ENCODE measurements at places on chromosomes 7 and 10.
A peak's percentile ranks its signal among the peaks of the same experiment; 100 is the strongest.

DNA sequence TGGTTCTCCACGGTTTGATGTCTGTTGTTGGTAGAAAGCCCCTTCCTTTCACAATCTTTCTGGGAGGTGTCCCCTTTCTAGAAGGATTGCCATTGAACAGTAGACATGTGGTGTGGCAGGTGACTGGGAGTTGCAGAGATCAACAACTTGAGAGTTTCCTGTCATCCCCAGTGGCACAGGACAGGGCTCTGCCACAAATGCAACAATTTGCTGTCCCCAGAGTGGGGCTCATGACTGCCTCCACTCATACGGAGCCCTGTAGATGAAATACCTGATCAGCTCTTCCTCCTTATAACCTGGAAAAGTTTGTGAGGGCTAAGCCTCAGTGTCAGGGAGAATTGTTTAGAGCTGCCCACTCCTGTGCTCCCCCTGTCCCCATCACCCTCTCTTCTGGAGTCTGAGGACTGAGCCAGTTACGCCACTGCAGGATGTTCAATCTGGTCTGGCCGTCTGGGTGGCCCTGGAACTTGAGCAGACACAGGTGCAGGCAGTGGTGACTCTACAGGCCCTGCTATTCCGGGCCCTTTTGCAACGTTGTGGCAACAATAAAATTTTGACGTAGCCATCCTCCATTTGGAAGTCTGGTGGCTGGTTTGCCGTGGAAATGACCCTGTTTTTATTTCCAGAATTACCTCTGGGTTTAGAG is 6.5 kb downstream of the DBNL start:
- DNase-seq: no peak

DNA sequence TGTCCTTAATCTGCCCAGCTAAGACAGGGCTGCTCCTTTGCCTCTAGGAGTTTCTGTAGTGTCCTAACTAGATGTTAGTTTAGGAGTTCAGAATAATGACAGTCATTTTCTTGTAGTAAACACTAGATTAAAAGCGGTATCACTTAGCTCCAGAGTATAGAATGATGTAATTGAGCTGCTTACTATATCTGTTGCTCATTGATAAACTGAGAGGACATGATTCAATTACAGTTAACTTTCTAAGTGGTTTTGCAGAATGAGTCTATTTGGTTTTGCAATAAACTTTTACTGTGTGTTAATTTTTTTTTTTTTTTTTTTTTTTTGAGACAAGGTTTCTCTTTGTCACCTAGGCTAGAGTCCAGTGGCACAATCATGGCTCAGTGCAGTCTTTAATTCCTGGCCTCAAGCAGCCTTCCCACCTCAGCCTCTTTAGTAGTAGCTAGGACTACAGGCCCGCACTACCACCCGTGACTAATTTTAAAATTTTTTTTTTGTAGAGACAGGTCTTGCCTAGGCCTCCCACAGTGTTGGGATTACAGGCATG is 1.8 kb downstream of the STMP1 start:
- DNase-seq: peak; percentile 34

GRCh38 chr10:123565691-123566660 is 100.2 kb upstream of the GPR26 start:
- no peak for DNase-seq

- DNase-seq: no peak
Measured at GRCh38 chr7:128422842-128423241, 13.1 kb upstream of the IMPDH1 start.

GRCh38 chr10:54060572-54060971 is 740.5 kb downstream of the PCDH15 start:
- DNase-seq: no peak

- DNase-seq: no peak
Measured at GRCh38 chr10:111087968-111088505, 11.2 kb downstream of the ADRA2A start.

- no peak for DNase-seq
Measured at GRCh38 chr10:60189861-60190475, 199.7 kb downstream of the ANK3 start.

GRCh38 chr10:62744136-62744535 is 60.4 kb upstream of the ADO start:
- no peak for DNase-seq

DNA sequence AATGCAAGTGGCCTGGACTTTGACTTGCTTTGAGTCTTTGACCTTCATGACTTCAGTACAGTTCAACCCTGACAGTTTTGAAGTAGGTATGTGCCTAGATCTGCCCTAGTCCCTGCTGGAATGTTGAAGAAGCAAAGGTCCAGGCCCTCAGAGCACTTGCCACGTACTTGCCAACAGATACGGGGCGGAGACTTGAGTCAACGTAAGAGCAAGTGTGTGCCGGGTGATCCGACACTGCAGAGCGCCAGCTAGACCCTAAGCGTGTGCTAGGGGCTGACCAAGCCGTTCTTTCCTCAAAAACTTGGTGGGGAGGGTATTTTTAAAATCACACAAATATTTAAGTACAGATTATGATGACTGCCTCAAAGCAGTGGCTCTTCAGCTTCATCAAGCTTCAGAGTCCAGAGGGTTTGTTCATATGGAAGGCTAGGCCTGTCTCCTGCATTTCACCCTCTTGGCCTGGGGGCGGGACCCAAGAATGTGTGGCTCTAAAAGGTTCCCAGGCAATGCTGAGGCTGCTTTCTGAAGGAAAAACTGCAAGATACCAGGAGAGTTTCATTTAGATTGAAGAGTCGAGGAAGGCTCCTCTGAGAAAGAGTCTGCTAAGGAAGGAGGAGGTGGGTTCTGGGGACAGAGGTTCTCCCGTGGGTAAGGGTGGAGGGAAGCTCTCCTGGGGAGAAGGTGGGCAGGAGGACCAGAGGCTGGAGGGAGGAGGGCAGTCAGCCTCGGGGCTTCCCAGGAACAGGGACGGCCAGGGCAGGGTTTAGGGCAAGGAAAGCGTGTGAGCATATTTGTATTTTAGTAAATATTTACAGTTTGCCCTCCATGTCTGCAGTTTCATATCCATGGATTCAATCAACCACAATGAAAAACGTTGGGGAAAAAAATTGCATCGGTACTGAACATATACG is 160.3 kb downstream of the EGFR start:
- no peak for DNase-seq

- no peak for DNase-seq
Measured at GRCh38 chr10:75205908-75206307, 4.7 kb upstream of the VDAC2 start.

DNA sequence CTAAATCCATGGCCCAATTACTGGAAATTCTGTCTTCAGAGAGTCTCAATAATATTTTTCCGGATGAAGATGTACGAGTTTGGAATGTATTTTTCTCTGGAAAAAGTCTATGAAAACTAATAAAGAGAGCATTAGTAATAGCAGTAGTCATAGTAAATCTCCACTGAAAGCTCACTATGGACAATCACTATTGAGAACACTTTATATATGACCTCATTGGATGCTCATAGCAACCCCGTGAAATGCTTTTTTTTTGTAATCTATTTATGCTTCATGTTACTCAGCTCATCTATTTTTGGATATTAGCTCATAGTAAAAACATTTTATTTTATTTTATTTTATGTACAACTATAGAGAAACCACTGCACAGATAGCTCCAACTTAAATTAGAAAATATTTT is 94.3 kb upstream of the MYO3A start:
- DNase-seq: no peak

DNA sequence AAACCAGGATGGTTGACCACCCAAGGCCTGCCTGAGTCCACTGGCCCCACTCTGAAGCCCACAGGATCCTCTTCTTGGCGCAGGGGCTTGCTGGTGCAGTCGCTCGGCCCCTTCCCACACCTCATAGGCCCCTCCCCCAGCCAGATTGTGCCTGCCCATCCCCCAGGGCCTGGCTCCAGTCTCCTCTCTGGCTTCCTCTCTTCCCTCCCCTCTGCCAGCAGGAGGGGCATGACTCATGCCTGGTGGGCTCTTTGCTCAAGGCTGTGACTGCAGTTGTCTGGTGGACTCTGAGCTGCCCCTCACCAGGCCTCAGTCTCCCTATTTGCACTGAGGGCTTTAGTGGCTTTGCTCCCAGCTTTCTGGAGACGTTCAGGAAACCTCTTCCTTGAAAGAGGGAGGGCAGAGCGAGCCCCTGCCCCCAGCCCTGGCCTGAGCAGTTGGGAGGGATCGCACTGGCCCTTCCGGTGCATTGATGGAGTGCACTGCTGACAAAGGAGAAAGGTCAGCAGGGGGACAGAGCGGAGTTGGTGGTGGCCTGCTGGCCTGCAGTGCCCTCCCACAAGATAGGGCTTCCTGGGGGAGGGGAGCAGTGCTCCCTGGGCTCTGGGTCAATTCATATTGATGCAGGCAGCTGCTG is 60.7 kb downstream of the ZMIZ1 start:
- DNase-seq: peak; percentile 38

- no peak for DNase-seq
Measured at GRCh38 chr10:118266098-118266748, 75.9 kb downstream of the FAM204A start.

GRCh38 chr7:94998266-94999068 is 91.1 kb downstream of the PPP1R9A start:
- DNase-seq: no peak

DNA sequence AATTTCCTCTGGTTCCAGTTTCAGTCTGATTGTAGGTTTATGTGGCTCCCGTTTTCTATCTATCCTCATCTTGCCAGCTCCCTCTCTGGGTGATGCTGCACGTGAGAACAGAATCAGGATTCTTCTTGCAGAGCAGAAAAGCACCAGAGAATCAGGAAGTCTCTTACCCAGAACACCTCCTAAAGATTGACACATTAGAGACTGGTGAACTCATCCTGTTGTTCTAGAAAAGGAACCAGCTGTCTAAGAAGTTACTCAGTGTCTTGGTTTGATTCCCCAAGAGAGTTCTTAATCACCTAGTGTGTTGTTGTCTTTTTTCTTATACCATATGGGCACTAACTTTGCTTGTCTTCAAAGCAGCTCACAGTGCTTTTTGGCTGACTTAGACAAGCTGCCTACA is 152.4 kb downstream of the DGKI start:
- DNase-seq: no peak

DNA sequence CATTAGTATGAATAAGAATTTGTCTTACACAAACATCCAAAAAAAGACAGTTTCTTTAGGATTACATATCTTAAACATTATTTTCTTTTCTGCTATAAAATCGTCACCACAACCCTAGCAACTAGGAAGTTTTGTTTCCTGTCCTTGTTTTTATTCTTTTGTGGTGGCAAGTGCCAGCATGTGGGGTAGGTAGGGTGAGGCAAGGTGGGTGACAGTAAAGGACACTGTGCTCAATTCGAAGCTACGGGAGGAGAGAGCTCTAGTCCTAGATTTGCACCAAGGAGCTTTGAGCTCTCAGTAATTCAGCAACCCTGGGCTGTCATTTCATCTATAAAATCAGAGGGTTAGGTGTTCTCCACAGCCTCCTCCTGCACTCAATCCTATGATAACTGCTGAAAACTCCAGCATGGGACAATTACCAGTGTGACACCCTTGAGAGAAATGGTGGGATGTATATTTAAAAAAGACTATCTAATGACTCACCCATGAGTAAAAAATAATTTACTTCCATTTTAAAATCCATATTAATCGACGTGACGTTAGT is 187.1 kb downstream of the FAM107B start:
- no peak for DNase-seq

DNA sequence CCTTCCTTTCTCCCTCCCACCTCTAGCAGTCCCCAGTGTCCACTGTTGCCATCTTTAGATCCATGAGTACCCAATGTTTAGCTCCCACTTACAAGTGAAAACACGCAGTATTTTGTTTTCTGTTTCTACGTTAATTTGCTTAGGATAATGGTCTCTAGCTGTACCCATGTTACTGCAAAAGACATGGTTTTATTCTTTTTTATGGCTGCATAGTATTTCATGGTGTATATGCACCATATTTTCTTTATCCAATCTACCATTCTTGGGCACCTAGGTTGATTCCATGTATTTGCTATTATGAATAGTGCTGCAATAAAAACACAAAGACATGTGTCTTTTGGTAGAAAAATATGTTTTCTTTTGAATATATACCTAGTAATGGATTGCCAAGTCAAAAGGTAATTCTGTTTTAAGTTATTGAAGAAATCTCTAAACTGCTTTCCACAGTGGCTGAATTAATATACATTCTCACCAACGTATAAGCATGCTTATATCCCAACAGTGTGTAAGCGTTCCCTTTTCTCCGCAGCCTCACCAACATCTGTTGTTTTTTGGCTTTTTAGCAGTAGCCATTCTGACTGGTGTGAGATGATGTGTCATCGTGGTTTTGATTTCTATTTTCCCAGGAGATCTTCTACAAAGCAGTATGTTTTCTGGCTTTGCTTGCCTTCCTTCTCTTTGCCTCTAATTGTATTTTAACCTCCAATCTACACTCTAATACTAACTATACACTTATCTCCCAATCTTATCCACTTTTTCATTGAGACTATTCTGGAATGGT is 179.5 kb upstream of the PHF14 start:
- DNase-seq: no peak

DNA sequence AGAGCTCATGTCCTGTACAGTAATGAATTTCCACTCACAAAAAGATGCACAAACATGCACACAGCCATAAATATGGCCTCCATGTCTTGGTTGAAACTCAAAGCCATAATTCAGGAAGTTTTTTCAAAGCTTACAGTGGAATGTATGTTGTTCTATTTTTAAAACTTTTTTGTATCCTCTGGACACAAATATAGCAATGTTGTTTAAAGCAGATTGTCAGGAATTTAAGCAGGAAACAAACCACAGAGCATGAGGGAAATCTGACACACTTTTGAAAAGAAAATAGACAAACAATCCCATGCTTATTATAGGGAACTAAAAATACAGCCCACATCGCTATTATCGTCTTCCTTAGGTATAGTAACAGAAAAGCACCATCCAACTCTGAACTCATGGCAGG is 21.5 kb downstream of the LRRN3 start:
- no peak for DNase-seq

DNA sequence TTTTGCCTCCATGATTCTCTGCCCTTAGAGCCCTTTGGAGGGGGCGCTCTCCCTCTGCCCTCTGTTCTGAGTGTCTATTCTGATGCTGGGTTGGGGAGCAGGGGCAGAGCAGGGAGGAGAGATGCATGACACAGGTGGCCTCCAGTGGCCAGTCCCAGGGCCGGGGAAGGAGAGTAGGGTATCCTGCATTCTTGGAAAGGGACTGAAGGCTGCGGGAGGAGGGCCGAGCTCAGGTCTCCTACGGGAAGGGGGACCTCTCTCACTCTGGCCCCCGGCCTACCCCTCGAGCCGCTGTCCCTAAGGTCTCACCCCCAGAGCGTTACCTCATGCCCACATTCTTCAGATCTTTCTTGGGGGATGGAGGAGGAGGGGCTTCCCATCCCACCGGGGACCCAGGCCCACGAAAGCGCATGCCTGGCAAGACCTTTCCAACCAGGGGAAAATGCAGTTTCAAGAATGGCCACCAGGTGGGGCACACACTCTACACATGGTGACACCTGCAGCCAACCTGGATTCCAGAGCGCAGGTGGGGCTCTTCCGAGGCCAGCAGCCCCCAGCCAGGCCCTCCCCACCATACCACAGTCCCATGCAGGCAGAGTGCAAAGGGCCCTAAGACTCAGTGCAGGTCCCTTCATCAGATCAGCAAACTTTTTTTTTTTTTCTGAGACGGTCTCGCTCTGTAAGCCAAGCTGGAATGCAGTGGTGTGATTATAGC is 86.4 kb downstream of the MYL10 start:
- DNase-seq: peak; percentile 54

GRCh38 chr10:1299041-1299726 is 243.0 kb downstream of the WDR37 start:
- DNase-seq: no peak

GRCh38 chr7:124758327-124758726 is 7.3 kb downstream of the GPR37 start:
- no peak for DNase-seq

GRCh38 chr7:98229991-98230745 is 18.9 kb downstream of the BHLHA15 start:
- no peak for DNase-seq

All from HL-60 (cell line).